IMR-90 (cell line): ENCODE measurements at places on chromosomes 4 and X.

GRCh38 chr4:133801883-133802282, 399.7 kb downstream of the PABPC4L start:
- no peak for DNase-seq

GRCh38 chr4:8871417-8872401, at the start of gene HMX1:
Gene HMX1 (minus strand): TSS chr4:8871839. CDS start chr4:8871614, 225 bp downstream.
- no peak for DNase-seq

- DNase-seq: peak; percentile 18
These were observed 331.4 kb downstream of the PCDH7 start for GRCh38 chr4:31051565-31051964.

GRCh38 chr4:153758688-153759406, 977 bp downstream of the RNF175 start:
- no peak for DNase-seq

- DNase-seq: no peak
These were observed 4.8 kb downstream of the WDR44 start for GRCh38 chrX:118350706-118351105.

DNA sequence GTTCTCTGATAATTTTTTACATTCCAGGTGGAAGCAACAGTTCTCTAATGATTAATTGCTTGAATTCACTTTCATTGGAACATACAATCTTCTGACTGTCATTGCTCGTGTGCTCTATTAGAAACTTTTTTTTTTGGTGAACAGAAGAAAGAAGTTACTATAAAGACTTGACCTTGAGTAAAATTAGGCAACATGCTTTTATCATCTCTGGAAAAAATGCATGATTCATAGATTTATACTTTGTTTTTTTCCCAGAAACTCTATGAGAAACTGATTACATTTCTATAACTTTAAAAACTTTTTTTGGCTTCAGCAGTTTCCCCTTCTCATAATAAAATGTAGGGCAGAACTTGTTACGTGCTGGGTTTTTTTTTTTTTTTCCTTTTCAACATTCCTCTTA, 167.6 kb downstream of the ARHGAP10 start:
- DNase-seq: peak; percentile 59

GRCh38 chr4:81165861-81166430, 49.1 kb downstream of the PRKG2 start:
- peak; percentile 11 for DNase-seq
